ENCODE measurements at places on chromosomes 12 and 14.

GRCh38 chr12:112971248-112971647, 7.1 kb upstream of the OAS2 start:
- DNase-seq = peak; percentile 66

- no peak for DNase-seq
Observed at GRCh38 chr12:5565933-5566599, 134.2 kb downstream of the NTF3 start.

- no peak for DNase-seq
Observed at GRCh38 chr12:56957229-56958052, at the start of gene RDH16. TSS of gene RDH16 (minus strand) at chr12:56957608. CDS start at chr12:56957462, 146 bp downstream.

GRCh38 chr14:26687301-26687837, 89.5 kb upstream of the NOVA1 start:
- DNase-seq = peak; percentile 17

GRCh38 chr12:64318605-64319004, 72.0 kb downstream of the C12orf56 start:
- no peak for DNase-seq

DNA sequence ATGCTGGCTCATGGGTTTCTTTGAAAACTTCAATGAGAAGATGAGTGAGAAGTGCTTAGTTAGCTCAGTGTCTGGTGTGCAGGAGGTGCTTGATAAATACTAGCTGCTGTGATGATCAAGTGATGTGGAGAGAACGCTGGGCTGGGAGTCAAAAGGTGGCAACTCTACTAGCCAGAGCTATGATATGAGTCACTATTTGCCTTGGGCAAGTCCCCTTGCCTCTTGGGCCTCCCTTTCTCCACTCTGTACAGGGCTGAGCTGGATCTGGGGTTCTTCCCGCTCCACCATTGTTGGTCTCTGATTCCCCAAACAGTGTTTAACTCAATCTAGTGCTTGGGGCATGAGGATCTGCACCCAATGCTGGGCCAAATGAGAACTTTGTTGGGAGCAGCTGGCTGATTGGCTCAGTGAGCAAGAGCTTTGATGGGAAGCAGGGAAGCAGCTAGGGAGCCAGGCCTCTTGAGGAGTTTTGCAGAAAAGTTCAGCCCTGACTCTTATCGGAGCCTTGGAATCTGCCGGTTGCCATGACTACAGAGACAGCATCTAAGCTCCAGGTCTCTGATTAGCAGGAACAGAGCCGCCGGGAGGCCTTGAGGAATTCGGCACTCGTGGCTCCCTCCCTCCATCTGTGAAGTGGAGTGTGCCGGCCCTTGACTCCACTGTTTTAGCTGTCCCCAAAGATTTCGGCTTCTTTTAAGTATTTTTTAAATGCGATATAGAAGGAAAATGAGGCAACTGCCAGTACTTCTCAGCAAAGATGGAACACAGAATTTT, 82.1 kb upstream of the HSPB8 start:
- DNase-seq = no peak

GRCh38 chr12:113974006-113974405, 7.9 kb upstream of the RBM19 start:
- DNase-seq = no peak

DNA sequence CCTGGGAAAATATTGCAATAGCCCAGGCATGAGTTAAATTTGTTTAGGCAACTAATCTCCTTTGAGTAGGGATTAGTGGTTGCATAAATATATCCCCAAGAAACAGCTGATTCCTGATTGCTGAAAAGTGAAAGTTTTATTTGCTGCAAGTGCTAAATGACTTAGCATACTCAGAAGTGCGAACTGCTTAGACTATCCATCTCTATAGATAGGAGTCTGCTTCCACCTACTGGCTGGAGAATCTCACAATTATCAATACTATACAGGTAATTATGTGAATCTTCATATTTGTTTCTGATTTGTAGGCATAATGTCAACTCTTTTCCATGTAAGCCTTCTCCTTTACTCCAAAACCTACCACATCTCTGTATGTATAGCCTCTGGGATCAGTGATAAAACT, 12.0 kb upstream of the SLCO1B3 start:
- no peak for DNase-seq

Data from NCI-H446 treated with DMSO at 0.1 percent for 48 hours (cell line).